NCI-H82 (cell line): ENCODE measurements at places on chromosomes 3 and 15.

DNA sequence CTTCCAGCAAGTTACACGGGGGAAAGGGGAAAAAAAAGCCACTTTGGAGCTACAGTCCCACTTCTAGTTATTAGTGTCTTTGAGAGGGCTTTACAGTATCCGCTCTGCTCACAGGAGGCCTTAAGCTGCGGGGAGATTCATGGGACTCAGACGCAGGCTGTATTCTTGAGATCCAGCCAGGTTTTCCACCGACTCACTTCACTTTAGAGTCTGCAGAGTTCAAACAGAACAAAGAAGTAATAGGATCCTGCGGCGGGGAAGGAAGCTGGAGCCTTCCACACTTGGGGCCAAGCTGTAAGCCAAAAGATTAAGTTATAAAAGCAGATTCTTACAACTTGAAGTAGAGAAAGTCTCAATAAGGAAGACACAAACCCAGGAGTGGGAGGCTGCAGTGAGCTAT, 60.2 kb upstream of the FAM174B start:
- no peak for DNase-seq

GRCh38 chr3:3696345-3696744, 102.9 kb upstream of the LRRN1 start:
- DNase-seq, result no peak

DNA sequence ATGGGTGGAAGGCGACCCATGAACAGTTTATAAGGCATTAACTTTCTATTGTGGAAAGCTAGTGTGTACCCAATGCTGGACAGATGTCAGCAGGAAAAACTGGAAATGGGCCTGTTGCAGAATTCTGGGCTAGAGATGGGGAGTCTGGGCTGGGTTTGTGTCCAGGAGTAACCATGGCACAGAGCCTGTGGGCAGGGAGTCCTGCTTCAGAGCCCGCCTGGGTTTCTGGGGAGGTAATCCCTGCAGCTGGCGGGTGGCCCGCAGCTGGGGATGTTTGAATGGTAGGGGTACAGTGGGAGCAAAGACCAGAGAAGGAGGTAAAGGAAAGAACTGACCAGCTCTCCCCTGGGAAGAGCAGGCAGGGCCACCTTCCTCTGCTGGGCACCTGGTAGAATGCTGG, 25.7 kb downstream of the ACAA1 start:
- DNase-seq, result no peak

- DNase-seq, result no peak
Observed at GRCh38 chr3:57110214-57110613, 49.8 kb downstream of the SPATA12 start.

- no peak for DNase-seq
Observed at GRCh38 chr3:43748645-43749044, 57.9 kb downstream of the ABHD5 start.

DNA sequence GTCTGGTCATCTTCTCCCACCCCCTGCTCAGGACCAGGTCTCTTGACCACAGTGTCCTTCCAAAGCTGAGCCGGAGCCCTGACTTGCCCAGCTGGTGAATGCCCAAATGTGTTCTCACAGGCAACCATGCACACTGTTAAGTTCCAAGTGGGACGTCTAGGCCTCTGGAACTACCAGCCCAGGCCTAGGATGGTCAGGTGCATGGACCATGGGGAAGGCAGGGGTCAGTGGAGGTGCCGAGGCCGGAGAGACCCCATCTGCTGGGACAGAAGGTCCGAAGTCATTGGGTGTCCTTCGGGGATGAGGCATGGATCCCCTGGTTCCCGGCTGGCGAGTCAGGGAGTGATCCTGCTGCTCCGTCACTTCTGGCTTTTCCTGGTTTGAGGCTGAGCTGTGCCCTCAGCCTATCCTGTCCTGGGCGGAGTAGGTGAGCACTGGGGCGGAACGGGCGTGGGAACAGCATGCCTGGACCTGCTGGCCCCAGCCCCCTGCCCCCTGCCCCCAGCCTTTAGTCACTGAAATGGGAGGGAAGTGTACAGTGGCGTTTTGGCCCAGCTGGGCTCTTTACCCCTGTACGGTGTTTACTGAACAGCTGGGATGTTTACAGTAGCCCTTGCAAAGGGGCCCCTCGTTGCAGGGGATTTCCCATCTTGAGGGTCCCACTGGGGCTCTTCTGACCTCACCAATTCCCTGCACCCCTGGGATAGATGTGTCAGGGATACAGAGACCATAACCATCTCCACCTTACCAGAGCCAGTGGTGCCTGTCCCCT, 12.1 kb downstream of the SEMA3F start:
- no peak for DNase-seq

GRCh38 chr15:74842581-74843444, at the start of gene ULK3:
Gene ULK3 (minus strand): TSS chr15:74843156. CDS start chr15:74843105, 51 bp downstream.
- DNase-seq, result peak; percentile 93

DNA sequence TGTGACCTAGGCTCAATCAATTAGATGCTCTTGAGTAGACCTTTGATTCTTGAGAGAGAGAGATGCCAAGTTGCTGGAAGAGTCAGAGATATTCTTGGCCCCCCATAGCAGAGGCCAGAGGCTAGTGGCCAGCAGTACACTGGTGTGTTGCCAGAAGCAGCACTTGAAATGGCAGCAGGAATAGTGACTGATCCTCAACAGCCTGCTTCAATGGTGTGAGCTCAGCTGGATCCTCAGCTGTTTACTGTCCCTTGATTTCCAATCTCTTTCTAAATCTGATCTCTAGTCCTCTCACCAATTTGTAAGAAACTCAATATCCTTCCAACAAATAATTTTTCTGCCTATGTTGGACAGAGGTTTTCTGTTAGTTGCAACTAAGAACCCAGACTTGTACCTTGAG, 170.3 kb upstream of the CCDC54 start:
- DNase-seq, result no peak

- peak; percentile 79 for DNase-seq
Observed at GRCh38 chr3:150242220-150242936, 165.7 kb upstream of the TSC22D2 start.

- DNase-seq, result peak; percentile 55
Observed at GRCh38 chr15:81105545-81105944, 28.5 kb upstream of the CFAP161 start.

DNA sequence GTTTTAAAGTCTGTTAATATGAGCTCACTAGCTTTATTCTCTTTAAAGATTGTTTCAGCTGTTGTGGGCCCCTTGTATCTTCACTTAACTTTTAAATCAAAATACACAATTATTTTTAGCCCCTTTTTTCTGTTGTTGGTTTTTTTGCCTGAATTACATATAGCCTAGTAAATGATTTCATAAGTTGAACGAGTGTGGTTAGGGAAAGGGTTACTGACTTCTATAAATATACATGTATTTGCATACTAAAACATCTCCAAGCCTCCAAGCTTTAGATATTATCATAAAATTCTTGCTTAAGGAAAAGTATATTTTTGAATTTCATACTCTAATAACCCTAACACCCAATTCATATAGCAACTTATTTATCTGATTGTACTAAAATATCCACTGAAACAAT, 73.2 kb upstream of the ARL6 start:
- no peak for DNase-seq

DNA sequence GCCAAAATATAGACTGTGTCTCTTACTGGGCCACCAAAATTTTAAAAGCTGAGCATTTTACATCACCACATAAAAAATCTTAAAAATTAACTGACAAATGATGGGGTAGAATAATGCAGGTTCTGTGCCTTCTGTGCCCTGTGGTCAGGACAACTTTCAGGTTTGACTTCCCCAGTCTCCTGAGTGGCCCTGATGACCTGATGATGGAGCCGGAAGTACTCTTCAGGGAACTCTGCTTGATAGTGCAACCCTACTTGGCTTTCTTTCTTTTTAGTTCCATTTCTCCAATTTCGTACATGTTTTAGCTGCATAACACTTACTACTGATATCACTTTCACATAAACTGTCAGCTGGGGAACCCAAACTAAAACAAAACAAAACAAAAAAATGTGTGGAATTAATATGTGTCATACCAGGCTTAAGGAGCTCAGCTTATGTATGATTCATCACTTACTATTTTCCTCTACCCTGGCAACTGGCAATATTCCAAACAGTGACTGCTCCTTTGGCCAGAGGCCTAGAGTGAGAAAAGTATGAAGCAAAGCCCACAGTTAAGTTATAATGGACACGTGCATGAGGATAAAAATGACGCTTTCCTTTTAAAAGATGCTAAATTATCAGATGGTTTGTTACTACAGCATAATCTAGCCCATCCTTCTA, 194.3 kb downstream of the BCHE start:
- no peak for DNase-seq

DNA sequence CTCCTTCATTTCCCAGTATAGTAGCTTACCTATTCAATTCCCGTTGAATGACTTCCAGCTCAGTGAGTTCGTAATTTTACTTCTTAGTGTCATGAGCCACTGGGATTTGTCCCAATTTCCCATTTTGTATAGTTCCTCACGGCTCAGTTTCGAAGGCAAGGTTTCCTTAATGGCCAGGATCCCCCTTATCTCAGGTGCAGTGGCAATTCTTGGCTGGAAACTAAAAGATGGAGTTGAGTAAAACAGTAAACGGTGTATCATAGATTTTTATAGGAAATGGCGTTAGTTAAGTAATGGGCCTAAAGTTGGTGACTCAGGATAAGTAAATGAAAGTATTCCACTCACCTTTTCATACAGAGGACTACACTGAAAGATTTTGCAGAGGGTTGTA, 522 bp upstream of the LMLN start:
- no peak for DNase-seq

GRCh38 chr3:149588909-149589308, 68.9 kb downstream of the WWTR1 start:
- peak; percentile 34 for DNase-seq

DNA sequence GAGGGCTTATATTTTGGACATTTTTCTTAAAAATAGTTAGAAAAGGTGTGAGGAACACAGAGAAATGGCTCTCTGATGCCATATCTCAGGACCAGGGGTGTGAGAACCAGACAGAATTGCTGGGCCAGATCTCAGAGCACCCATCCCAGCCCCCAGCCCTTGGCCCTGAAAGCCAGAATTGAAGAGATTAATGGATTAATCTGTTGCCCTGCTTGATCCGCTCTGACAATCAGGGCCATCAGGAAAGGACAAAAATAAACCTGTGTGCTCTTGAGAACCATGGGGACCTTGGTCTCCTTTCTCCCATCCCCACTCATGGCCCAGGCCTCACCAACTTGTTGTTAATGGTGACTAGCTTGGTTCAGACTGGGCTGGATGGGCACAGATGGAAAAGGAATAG, 113.5 kb downstream of the CADPS start:
- peak; percentile 92 for DNase-seq

- no peak for DNase-seq
Observed at GRCh38 chr15:35679186-35679585, 133.2 kb upstream of the DPH6 start.

DNA sequence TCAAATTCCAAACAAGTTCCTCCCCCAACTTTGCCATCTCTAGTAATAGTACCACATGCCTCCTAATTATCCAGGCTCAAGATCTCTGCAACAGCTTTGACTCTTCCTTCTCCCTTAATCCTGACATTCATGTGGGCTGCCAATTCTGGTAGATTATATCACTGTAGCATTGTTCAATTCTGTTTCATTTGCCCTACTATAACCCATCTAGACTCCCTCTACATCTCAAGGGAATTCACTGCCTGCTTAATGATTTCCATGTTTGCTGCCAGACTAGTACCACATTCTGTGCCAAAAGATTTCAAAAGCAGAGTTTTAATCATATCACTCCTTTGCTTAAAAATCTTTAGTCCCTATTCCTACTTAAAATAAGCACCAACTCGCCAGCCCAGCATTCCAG, 34.6 kb upstream of the PPIB start:
- peak; percentile 40 for DNase-seq

DNA sequence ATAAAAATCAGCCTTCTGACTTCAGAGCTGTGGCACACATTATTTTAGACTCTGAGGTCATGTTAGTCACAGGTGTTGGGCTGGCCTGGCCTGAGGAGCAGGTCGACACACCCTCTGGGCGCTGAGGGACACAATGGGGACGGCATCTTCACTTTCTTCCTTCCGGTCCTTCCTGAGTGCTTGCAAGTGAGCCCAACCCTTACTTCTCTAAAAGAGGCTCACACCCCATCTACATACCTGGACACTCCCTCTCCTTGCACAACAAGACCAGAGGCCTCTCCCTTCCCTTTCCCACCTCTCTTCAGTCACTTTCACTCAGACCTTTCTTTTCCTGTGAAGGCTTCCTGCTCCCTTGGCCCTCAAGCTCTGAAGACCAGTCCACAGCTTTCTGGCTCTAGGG, 85.4 kb downstream of the XXYLT1 start:
- DNase-seq, result no peak

- DNase-seq, result no peak
Observed at GRCh38 chr3:44832965-44833364, 28.7 kb upstream of the TMEM42 start.

DNA sequence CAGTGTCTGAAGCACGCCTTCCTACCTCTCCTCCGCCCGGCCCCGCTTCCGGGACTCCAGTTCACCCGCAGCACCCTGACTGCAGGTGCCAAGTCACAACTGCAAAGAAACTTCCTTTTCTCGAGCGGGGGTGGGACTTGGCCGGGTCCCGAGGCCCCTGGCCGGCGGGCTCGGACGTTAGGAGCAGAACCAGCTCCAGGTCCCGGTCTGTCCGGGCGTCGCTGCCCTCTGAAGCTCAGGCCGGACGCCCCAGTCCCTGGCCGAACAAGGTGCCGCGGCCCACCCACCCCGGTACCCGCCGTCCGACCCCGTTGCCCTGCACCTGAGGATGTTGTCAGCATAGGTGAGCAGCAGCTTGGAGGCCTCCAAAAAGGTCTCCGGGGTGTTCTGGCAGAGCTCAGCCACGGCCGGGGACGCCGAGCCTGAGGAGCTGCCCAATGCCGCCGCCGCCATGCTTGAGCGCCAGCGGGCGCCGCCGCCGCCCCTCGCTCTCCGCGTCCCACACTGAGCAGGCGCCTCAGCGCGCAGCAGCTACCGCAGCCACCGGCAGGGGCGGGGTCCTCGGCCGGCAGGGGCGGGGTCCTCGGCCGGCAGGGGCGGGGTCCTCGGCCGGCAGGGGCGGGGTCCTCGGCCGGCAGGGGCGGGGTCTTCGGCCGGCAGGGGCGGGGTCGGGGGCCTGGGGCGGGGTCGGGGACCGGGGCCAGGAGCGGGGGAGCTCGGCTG, at the start of gene NGLY1:
Gene NGLY1 (minus strand): TSS at position 506 of the 723 bp plus-strand sequence. CDS start 53 bp downstream, at position 453.
- DNase-seq, result peak; percentile 77

GRCh38 chr3:187783098-187783497, 37.8 kb upstream of the BCL6 start:
- no peak for DNase-seq

GRCh38 chr3:181912384-181912783, 200.7 kb downstream of the SOX2 start:
- DNase-seq, result no peak

- DNase-seq, result no peak
Observed at GRCh38 chr3:126947429-126947828, 35.5 kb upstream of the PLXNA1 start.

GRCh38 chr3:101388706-101389105, 68.3 kb upstream of the IMPG2 start:
- no peak for DNase-seq

DNA sequence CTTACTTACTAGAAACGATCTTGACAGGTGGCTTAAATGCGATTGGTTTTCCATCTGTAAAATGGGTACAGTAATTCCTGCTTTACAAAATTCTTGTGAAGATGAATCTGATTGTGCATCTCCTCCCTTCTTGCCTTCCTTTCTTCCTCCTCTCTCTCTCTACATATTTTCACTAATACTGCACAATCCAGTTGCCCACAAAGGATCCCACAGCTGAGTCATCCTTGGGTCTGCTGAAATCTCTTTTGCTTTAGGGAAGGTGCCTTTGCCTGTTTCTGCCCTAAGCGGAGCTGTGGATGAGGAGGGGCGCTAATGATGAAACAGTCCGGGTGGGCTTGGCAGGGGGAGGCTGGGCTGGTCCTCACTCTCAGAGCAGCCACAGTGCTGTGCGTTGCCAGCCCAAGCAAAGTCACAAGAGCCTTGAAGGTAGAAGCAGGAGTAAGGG, 46.1 kb downstream of the AMOTL2 start:
- DNase-seq, result no peak
